ENCODE measurements at places on chromosomes 11 and 22.

DNA sequence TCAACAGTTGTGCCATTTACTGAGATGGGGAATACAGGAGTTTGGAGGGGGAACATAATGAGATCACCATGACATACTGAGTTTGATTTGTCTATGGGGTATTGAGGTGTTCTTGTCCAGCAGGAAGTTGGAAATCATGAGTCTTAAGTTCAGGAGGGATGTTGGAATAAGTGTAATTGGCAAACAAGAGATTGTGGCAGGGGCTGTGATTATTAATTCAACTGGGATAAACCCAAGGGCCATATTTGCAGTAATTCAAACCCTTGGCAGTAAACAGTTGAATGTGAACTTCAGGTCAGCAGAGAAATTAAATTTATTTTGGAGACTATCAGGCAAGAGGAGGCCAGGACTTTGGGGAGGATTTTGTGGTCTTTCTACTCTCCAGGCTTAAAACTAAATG, 33.4 kb downstream of the ADM start:
- no peak for DNase-seq

GRCh38 chr11:119018074-119018938, at the start of the genes RPS25 and TRAPPC4:
Gene RPS25, minus strand, starts transcription at chr11:119018343. Its CDS starts 59 bp downstream, at chr11:119018284.
Gene TRAPPC4, plus strand, starts transcription at chr11:119018766. Its CDS starts 30 bp downstream, at chr11:119018796.
- DNase-seq: peak; percentile 94

DNA sequence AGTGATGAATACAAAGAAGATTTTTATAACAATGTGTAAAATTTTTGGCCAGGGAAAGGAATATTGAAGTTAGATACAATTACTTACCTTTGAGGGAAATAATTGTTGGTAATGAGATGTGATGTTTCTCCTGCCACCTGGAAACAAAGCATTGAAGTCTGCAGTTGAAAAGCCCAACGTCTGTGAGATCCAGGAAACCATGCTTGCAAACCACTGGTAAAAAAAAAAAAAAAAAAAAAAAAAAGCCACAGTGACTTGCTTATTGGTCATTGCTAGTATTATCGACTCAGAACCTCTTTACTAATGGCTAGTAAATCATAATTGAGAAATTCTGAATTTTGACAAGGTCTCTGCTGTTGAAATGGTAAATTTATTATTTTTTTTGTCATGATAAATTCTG, 5.3 kb downstream of the BIRC3 start:
- no peak for DNase-seq

GRCh38 chr11:106656646-106657045, 361.6 kb downstream of the GUCY1A2 start:
- DNase-seq: no peak

- DNase-seq: no peak
Measured at GRCh38 chr11:62104816-62105653, 18.8 kb upstream of the INCENP start.

GRCh38 chr11:69947059-69947792, 128.0 kb upstream of the FGF3 start:
- DNase-seq: no peak

DNA sequence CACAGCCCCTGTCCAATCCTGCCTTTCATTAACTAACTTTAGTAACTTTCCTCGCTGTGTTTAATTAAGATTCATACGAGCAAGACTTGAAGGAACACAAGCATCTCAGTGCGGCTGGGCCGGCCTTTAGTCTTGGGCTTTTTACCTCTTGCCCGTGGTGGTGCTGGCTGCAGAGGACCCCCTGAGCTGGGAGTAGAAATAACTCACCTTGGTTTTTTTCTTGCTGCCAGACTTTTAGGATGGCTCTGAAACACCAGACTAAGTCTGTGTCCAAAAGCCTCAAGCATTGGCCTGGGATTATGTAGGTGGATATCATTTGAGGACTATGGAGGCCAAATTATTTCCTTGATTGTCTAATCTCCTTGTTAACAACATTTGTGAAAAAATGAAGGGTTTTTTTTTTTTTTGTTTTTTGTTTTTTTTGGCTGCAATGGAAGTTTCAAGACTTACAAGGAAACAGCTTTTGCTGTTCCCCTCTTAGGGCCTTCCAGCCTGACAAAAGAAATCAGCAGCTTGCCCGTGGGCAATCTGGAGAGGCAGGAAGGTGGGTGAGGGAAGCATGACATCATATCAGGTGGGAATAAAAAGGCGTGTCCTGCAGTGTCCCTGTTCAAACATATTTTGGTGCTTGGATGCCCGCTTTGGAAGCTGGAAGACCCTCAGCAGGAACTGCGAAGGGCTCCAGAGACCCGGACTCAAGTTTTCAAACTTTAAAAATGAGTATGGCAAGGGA, 44.0 kb downstream of the SMIM38 start:
- no peak for DNase-seq

- no peak for DNase-seq
Measured at GRCh38 chr11:103668859-103669258, 367.6 kb upstream of the DDI1 start.

DNA sequence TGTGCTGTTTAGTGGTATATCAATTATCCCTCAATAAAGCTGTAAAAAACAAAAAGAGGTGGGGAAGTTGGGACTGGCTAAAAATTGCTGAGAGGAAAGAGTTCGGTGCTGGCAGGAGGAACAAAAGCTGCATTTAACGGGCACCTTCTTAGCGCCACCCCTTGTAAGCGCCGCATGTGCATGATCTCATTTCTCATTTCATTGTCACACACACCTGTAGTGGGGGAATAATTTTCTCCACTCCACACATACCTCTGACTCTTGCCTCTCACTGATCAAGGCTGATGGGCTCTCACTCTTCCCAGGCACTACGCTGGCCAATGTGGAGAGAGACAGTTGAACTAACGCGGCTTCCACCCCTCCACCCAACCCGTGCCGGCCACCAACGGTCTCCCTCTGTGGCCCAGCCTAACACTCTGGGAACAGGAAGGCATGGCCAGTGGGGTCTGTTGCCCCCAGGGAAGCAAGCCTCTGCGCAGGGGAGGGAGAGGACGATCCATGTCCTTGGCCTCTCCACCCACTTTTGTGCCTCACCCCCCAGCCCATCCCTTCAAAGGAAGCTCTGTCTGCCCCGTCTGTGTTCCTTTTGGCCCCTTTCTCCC, 186.7 kb upstream of the SYT13 start:
- no peak for DNase-seq

GRCh38 chr22:20111045-20111688, 4.7 kb upstream of the RANBP1 start:
- DNase-seq: no peak

DNA sequence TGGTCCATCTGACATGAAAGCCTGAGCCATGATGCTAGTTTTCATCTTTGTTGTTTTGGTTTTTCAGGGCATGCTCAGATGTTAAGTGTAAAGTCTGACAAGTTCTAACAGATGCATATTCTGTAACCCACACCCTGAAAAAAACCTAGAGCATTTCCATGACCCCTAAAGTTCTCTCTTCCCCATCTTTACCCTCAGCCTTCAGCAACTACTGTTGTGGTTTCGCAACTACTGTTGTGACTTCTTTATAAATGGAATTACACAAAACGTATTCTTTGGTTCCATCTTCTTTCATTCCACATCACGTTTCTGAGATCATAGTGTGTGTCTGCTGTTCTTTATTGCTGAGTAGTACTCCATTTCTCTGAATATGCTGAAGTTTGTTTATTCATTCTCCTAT, 65.1 kb upstream of the LDLRAD3 start:
- no peak for DNase-seq

- no peak for DNase-seq
Measured at GRCh38 chr11:79439410-79439885, 1.4 kb downstream of the TENM4 start.

GRCh38 chr11:9269492-9270013, 4.4 kb upstream of the DENND5A start:
- DNase-seq: no peak

DNA sequence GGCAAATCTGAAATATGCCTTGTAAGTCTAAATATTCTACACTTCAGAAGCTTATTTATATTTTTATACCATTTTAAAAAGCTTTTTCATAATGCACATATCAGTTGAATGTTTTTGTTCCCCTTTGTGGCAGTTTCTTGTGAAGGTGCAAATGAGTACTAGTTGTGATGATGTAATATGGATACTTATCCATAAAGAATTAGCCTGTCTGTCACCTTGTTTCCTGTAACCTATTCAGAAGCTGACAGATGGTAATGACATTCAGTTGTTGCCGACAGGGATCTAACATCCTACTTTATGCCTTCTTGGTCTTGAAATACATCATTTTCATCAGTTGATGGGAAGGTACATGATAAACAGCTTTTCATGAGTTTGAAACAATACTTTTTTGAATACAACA, 2.9 kb downstream of the QSER1 start:
- no peak for DNase-seq
